Activated CD8-positive, alpha-beta T cell treated with anti-CD3 and anti-CD28 coated beads, Interleukin-2, amount 10 ng/mL, durations not matched to agents 7 days and 5 days (primary cell): ENCODE measurements at places on chromosomes 5 and 9.

GRCh38 chr9:127344368-127345000 lies 52.5 kb upstream of the SLC2A8 start:
- no peaks in the 10 kb centered on the region for H3K36me3 ChIP-seq
- H3K27me3 ChIP-seq, result peaks cover 11% of the 10 kb centered on the region
- no peak overlapping the region for H3K4me3 ChIP-seq

GRCh38 chr5:168291964-168292785 lies 730 bp downstream of the WWC1 start:
- peaks cover 2% of the 10 kb centered on the region for H3K36me3 ChIP-seq
- H3K4me1 ChIP-seq, result peaks cover 5% of the 10 kb centered on the region
- H3K4me3 ChIP-seq, result no peak overlapping the region
- DNase-seq, result no peak
- H3K27ac ChIP-seq, result no peak overlapping the region

- no peak overlapping the region for H3K27ac ChIP-seq
- H3K4me3 ChIP-seq, result no peak overlapping the region
- no peaks in the 10 kb centered on the region for H3K36me3 ChIP-seq
- H3K27me3 ChIP-seq, result peaks cover 23% of the 10 kb centered on the region
Observed at GRCh38 chr9:109483744-109484429, 14.2 kb downstream of the PTPN3 start.

- peaks cover 55% of the 10 kb centered on the region for H3K27me3 ChIP-seq
- no peak for DNase-seq
- H3K4me3 ChIP-seq, result no peak overlapping the region
- no peaks in the 10 kb centered on the region for H3K36me3 ChIP-seq
Observed at GRCh38 chr9:34577400-34578240, 11.9 kb downstream of the CNTFR start.

GRCh38 chr5:53397141-53397757 lies 83.2 kb upstream of the FST start:
- no peak overlapping the region for H3K27ac ChIP-seq
- H3K4me1 ChIP-seq, result no peaks in the 10 kb centered on the region
- H3K36me3 ChIP-seq, result no peaks in the 10 kb centered on the region
- no peak for DNase-seq
- no peak overlapping the region for H3K4me3 ChIP-seq

GRCh38 chr5:548256-548655 lies 24.0 kb upstream of the SLC9A3 start:
- H3K4me1 ChIP-seq, result peaks cover 21% of the 10 kb centered on the region
- no peak for DNase-seq
- no peak overlapping the region for H3K4me3 ChIP-seq
- H3K36me3 ChIP-seq, result no peaks in the 10 kb centered on the region

GRCh38 chr5:89270901-89271300 lies 387.9 kb upstream of the MEF2C start:
- H3K27me3 ChIP-seq, result peaks cover 3% of the 10 kb centered on the region
- no peaks in the 10 kb centered on the region for H3K4me1 ChIP-seq
- no peak for DNase-seq
- H3K36me3 ChIP-seq, result no peaks in the 10 kb centered on the region
- H3K27ac ChIP-seq, result no peak overlapping the region
- no peak overlapping the region for H3K4me3 ChIP-seq

- no peaks in the 10 kb centered on the region for H3K36me3 ChIP-seq
- H3K4me1 ChIP-seq, result no peaks in the 10 kb centered on the region
- no peak for DNase-seq
- no peak overlapping the region for H3K4me3 ChIP-seq
- no peaks in the 10 kb centered on the region for H3K27me3 ChIP-seq
Observed at GRCh38 chr5:148333262-148333849, 2.0 kb upstream of the SPINK9 start.

DNA sequence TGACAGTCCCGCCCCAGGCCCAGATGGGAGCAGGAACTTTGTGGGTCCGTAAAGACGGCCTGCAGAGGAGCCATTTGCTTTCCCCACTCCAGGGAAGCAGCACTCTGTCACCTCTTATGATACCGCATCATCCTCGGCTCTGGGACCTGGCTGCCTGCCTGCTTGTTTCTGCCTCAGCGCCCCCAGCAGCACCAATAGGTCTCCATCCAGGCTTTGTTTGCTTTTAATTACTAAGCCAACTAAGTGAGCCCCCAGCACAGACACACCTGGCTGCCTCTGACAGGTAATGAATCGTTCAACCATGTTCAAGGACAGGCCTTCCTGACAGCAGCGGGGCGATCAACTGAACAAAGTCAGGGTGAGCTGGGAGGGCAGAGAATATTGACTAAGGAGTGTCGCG lies 141.4 kb downstream of the C5orf15 start:
- no peak for DNase-seq
- peaks cover 3% of the 10 kb centered on the region for H3K27me3 ChIP-seq
- no peak overlapping the region for H3K4me3 ChIP-seq
- no peak overlapping the region for H3K27ac ChIP-seq
- peaks cover 29% of the 10 kb centered on the region for H3K4me1 ChIP-seq
- no peaks in the 10 kb centered on the region for H3K36me3 ChIP-seq

GRCh38 chr9:114571391-114571790 lies 16.2 kb upstream of the ATP6V1G1 start:
- H3K4me3 ChIP-seq, result no peak overlapping the region
- no peak for DNase-seq
- peaks cover 3% of the 10 kb centered on the region for H3K4me1 ChIP-seq
- H3K27ac ChIP-seq, result no peak overlapping the region

DNA sequence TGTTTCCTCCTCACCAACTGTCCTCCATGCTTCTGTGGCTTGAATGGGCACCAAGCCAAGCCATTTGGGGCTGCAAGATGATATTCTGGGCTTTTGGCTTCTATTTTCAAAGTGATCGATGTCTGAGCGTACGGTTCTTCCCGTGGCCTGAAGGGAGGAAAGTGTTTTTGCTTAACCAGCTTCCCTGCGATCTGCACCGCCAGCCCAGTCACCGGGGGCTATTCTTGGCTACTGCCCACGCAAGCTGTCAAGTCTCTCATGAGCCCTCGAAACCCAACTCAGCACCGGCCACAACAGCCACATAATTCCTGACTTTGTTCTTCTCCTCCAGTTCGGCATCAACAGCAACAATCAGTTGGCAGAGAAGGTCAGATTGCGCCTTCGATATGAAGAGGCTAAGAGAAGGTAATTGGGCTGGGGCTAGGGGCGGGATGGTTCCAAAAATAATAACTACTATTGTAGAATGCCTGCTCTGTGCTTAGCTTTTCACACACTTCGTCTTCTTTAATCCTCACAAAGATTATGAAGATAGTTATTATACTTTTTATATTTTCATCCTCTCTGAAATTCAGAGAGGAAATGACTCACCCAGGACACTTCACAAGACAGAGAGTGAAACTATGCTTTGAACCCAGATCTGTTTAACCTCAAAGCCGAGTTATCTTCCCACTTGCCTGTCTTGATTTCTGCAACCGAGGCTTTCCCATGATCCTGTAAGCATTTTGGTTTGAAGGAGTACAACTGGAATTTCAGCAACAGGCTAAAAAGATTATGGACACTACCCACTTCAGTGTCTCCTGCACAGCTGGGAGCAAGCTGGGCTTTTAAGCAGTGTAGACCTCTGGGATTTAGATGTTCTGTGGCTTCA lies 76.4 kb upstream of the RARS1 start:
- DNase-seq, result no peak
- H3K4me1 ChIP-seq, result peaks cover 21% of the 10 kb centered on the region
- peak overlapping the region; percentile 35 for H3K27ac ChIP-seq
- H3K4me3 ChIP-seq, result peak overlapping the region; percentile 37
- H3K36me3 ChIP-seq, result no peaks in the 10 kb centered on the region
- peaks cover 19% of the 10 kb centered on the region for H3K27me3 ChIP-seq

GRCh38 chr5:111106320-111106948 lies 14.3 kb downstream of the WDR36 start:
- no peak overlapping the region for H3K27ac ChIP-seq
- H3K36me3 ChIP-seq, result peaks cover 43% of the 10 kb centered on the region
- no peak overlapping the region for H3K4me3 ChIP-seq

GRCh38 chr5:77846422-77847128 lies 70.4 kb upstream of the TBCA start:
- no peak overlapping the region for H3K4me3 ChIP-seq
- H3K36me3 ChIP-seq, result no peaks in the 10 kb centered on the region
- no peak for DNase-seq
- no peak overlapping the region for H3K27ac ChIP-seq
- peaks cover 11% of the 10 kb centered on the region for H3K4me1 ChIP-seq

GRCh38 chr5:81525690-81526089 lies 131.8 kb upstream of the ACOT12 start:
- H3K27ac ChIP-seq, result no peak overlapping the region
- H3K36me3 ChIP-seq, result no peaks in the 10 kb centered on the region
- peaks cover 5% of the 10 kb centered on the region for H3K4me1 ChIP-seq
- H3K4me3 ChIP-seq, result no peak overlapping the region

DNA sequence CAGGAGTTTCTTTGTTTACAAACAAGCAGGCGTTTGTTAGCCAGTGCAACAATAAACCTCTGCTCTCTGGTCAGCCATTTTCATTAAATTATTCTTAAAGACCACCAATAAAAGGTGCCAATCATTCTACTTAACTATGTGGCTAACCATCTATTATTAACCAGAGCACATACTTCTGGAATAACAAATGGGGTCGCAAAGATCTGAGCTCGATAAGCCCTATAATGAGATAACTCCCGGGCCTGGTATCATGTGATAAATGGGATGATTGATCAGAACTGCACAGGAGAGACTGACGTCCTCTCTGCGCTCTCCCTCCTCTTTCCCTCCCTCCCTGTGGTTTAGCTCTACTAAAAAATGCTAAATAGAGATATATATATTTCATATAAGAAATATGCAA lies 488.2 kb downstream of the NTRK2 start:
- H3K27me3 ChIP-seq, result no peaks in the 10 kb centered on the region
- no peak overlapping the region for H3K4me3 ChIP-seq
- no peaks in the 10 kb centered on the region for H3K36me3 ChIP-seq
- no peak overlapping the region for H3K27ac ChIP-seq

GRCh38 chr5:55989860-55990259 lies 4.9 kb downstream of the IL6ST start:
- no peak for DNase-seq
- no peak overlapping the region for H3K4me3 ChIP-seq
- no peaks in the 10 kb centered on the region for H3K27me3 ChIP-seq
- H3K36me3 ChIP-seq, result peaks cover 44% of the 10 kb centered on the region

GRCh38 chr5:139910036-139910435 lies 114.4 kb downstream of the PSD2 start:
- H3K27ac ChIP-seq, result no peak overlapping the region
- H3K4me1 ChIP-seq, result no peaks in the 10 kb centered on the region
- no peak overlapping the region for H3K4me3 ChIP-seq

DNA sequence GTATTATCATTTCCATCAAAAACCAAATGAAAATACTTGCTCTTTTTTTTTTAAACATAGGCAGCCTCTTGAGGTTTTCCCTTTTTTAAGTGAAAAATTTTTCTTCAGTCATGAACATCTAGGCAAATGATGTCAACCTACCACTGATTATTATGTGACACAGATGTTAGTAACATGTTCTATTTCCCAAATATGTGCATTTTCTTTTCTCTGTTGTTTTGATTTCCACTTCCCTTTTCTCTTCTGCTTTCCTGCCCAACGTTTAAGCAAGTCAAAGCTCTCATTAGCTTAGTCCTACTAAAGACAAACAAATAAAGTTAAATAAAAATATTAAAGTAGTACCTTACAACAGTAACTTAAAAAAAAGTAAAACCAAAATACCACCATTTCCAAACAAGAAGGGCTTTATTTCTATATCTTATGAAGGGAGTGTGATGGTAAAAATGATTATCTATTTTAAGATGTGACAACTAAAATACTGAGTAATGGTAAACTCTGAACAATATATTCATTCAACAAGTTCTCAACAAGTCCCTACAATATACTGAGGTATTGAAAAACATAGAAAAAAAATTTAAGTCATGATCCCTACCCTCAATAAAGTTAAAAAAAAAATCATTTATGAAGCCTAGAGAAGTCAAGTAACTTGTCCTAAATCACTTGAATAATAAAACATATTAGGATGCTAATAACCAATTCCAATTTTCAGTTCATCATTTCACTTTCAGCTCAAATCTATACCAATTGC lies 9.4 kb downstream of the SLC38A9 start:
- peaks cover 22% of the 10 kb centered on the region for H3K36me3 ChIP-seq
- H3K4me1 ChIP-seq, result peaks cover 5% of the 10 kb centered on the region
- DNase-seq, result no peak
- no peak overlapping the region for H3K27ac ChIP-seq
- no peak overlapping the region for H3K4me3 ChIP-seq
